ENCODE measurements at places on chromosomes 13 and 19. TPM values are rescaled to one million over a fixed set of nuclear protein-coding genes. Genes with fewer than 3 reads are reported as not detected.
A peak's percentile ranks its signal among the peaks of the same experiment; 100 is the strongest.

CGB8 gene
- not detected for total RNA-seq

ZNF547 gene
- 4.0 TPM for total RNA-seq

- no peak for DNase-seq
These were observed 5.6 kb downstream of the INAFM1 start for GRCh38 chr19:47280183-47280797.

MYO1F gene
- total RNA-seq = 9.0 TPM

KIR2DL3 gene
- total RNA-seq = not detected

DNA sequence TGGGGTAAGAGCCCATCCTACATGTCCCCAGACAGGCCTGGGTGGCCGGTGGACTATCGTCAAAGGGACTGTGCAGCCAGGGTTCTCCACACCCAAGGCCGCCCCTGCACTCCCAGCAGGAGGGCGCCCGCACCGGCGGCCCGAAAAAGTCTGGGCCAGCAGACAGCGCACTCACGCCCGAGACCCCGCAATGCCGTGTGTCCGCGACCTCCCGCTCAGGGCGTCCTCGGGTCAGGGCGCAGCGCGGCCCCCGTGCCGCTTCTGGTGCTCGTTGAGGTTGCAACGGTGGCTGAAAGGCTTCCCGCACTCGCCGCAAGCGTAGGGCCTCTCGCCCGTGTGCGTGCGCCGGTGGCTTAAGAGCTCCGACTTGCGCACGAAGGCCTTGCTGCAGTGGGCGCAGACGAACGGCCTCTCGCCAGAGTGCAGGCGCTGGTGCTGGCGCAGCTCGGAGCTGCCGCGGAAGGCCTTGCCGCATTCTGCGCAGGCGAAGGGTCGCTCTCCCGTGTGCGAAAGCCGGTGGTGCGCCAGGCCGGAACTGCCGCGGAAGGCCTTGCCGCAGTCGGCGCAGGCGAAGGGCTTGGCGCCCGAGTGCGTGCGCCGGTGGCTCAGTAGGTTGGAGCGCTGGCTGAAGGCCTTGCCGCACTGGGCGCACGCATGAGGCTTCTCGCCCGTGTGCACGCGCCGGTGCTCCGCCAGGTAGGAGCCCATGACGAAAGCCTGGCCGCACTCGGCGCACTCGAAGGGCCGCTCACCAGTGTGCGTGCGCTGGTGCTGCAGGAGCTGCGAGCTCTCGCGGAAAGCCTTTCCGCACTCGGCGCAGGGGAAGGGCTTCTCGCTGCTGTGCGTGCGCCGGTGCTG is 2.8 kb upstream of the A1BG start:
- DNase-seq = peak; percentile 62

CHAF1A gene
- 5.1 TPM for total RNA-seq

DNA sequence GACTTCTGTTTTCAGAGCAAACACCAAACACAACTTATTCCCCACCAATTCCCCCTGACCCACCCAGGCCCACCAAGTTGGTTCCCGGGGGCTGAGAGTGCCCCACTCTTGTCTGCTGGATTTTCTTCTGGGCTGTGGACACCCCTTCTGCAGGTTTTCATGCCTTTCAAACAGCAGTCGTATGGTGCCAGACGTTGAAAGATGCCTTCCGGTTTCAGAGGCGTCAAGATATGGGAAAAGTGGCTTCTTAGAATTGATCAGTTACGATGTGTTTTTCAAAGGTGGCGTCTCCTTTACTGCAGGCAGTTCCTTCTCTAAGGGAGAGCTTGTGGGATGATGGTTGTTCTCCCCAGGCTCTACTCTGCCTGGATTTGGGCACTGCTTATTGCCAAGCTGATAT is 12.7 kb downstream of the CLEC11A start:
- DNase-seq = no peak

ZNF221 gene
- total RNA-seq = 4.7 TPM

All from cardiac septum (tissue), 1 donor.